ENCODE measurements at places on chromosomes 5 and 9.

- DNase-seq: peak; percentile 42
These were observed 71.5 kb downstream of the TRIM36 start for GRCh38 chr5:115098041-115098702.

GRCh38 chr5:68149189-68149588, 66.4 kb upstream of the PIK3R1 start:
- peak; percentile 30 for DNase-seq

GRCh38 chr5:149677731-149678130, 52.4 kb upstream of the PPARGC1B start:
- DNase-seq: no peak

- no peak for DNase-seq
These were observed 43.4 kb downstream of the EPB41L4B start for GRCh38 chr9:109277451-109277850.

DNA sequence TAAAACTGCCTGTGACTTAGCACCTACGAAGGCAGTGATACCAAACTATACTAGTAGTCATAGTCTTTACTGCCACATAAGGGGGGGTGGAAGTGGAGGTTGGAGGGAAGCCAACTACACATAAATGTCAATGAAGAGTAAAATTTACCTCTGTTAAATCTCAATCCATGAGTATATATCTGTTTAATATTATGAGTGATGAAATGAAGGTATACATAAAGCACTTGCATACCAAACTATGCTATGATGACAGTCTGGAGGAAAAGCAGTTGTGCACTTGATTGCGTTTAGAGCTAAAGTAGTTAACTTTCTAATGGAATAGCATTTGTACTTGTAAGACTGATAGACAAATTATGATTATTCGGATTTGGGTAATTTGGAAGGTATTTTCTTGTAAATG, 129.2 kb upstream of the POU5F2 start:
- no peak for DNase-seq

GRCh38 chr5:66860199-66860975, 264.2 kb downstream of the MAST4 start:
- peak; percentile 38 for DNase-seq

- DNase-seq: peak; percentile 81
These were observed 13.0 kb downstream of the DNAJC18 start for GRCh38 chr5:139426203-139426885.

- DNase-seq: peak; percentile 45
These were observed 21.2 kb downstream of the MEGF9 start for GRCh38 chr9:120692901-120693699.

DNA sequence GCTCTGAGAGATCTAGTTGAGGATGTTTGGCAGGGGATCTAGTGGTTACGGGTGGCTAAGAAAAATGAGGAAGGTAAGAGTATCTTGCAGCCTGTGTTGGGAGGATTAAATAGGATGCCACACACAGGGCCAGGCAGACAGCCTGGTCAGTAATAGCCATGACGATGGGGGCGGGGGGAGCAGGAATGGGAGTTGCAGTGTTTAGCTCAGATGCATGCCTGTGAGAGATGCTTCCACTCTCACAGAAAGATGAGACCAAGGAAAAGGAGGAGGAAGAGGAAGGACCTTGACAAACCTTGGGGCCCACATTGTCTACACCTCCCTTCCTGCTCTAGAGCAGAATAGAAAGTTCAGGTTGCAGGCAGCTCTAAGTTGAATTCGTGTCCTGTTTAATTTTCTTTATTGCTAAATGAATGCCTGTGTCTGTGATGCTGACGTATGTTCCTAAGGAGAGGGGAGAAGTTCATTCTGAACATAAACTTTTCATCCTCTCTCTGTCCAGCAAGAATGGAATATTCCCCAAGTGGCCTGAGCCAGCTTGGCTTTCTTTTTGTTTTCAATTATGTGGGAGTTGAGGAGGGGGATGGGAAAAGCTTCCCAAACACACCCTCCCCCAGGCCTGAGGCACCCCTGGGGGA, 28.7 kb downstream of the TGFBI start:
- DNase-seq: peak; percentile 57

- no peak for DNase-seq
These were observed 140.9 kb upstream of the DMRT1 start for GRCh38 chr9:700365-701282.

GRCh38 chr9:92183449-92183848, 68.2 kb upstream of the SPTLC1 start:
- DNase-seq: no peak

GRCh38 chr5:180717989-180718388, 21.9 kb downstream of the OR2Y1 start:
- no peak for DNase-seq

GRCh38 chr5:155651-156410, 35.5 kb upstream of the LRRC14B start:
- no peak for DNase-seq

DNA sequence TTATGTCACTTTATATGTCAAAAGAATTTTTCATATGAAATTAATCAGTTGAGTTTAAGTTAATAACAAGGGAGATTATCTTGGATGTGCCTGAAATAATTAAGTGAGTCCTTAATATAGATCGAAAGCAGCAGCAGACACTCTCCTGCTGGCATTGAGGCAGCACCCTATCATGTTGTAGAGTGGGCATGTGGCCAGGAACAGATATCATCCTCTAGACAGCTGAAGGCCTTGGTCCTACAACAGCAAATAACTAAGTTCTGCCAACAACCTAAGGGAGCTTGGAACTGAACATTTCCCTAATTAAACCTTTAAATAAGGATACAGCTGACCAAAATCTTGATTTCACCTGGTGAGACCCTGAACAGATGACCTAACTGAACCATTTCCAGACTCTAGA, 25.8 kb upstream of the UGT3A1 start:
- DNase-seq: no peak

DNA sequence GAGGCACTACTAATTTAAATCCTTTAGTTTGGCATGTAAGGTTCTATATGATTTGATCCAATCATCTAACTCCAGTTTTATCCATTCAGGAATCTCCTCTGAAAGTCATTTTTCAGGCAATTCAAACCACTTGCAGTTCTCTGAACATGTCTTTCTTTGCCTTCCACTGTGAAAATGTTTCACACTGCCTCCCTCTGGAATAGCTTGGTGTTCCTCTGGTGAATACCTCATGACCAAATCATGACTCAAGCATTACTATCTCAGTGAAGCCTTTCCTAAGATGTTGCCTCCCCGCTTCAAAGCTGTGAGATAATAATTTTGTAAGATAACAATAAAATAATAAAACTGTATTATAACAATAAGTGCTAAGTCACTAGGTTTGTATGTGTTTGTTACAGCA, 981.1 kb downstream of the DTWD2 start:
- DNase-seq: peak; percentile 6

DNA sequence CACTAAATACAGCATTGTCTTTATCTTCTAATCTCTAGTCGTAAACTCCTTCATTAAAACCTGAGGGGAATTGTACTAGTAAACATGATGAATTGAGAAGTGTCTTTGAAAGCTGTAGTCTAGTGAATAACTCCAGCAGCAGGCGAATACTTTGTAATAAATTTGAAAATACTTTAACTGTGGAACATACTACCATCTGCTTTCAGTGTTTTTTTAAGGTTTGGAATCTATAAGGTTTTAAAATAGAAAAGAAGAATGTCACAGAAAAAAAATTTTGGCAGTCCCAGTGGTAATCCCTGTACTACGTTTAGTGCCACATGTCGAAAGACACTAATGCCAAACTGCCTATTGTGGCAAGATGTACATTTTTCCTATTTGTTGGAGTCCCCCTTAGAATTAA, 379.0 kb upstream of the NUDT12 start:
- no peak for DNase-seq

- peak; percentile 70 for DNase-seq
These were observed 566.8 kb upstream of the DMAC1 start for GRCh38 chr9:8366161-8366926.

DNA sequence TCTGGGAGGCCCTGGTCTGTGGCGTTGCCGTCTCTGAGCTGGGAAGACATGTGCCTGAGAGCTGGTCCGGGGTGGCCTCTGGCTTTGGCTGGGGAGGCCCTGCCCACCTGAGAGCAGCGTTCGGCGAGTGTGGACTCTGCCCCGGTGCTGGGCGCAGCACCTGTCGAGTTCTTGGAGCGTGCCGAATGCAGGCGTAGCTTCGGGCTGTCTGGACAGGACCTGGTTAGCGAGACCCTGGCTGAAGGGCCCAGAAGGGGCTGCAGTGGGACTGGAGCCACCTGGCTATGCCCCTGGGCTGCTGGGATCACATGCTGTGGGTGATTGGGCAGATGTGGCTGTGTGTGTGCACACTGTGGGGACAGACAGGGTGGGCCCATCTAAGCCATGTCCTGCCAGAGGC, 56.5 kb downstream of the RXRA start:
- no peak for DNase-seq

DNA sequence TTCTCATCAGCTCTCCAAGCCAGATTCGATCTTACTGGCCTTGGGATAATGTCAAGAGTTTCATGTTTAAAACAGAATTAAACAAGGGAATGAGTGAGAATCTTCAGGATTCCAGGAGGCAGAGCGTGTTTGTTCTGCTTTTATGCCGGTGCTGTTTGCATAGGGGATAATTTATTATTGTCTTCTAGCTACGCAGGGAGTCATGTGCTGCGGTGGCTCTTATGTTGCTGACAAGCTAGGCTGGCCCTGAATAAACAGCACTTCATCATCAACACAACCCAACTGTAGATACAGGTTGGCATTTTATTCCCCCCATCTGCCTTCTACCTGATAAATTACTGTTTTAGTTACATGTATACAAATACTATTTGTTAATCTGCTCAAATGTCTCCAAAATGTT, 47.1 kb upstream of the PCA3 start:
- no peak for DNase-seq

- peak; percentile 90 for DNase-seq
These were observed 67.8 kb downstream of the PTCD2 start for GRCh38 chr5:72387985-72388384.

DNA sequence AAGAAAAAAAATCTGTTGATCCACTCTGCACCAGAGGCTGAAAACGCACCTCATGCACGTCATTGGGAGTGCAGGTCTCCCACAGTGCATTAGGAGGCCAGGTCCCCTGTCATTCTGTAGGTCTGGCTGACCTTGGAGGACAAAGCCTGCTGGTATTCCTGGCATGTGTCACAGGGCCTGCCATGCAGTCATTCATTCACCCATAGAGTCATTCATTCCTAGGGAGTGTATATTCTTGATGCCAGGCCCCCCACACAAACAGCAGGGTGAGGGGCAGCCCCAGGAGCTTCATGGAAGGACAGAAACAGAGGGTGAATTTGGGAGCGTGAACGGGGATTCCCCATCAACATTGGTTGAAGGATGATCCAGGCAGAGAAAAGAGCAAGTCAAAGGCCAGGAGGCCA, 2.2 kb downstream of the GBGT1 start:
- DNase-seq: no peak

- DNase-seq: no peak
These were observed 96.7 kb upstream of the CHD1 start for GRCh38 chr5:99025298-99026045.

- no peak for DNase-seq
These were observed 64.0 kb upstream of the UBTD2 start for GRCh38 chr5:172347496-172348052.
